ENCODE measurements at places on chromosomes 3 and 15. TPM values are rescaled to one million over a fixed set of nuclear protein-coding genes. Genes with fewer than 3 reads are reported as not detected.
A peak's percentile ranks its signal among the peaks of the same experiment; 100 is the strongest.

Gene TRH
- polyA plus RNA-seq = 0.28 TPM

Gene ZBBX
- polyA plus RNA-seq = 0.19 TPM

Gene SLC28A1
- polyA plus RNA-seq = 0.12 TPM

Gene IL17RE
- 1.4 TPM for polyA plus RNA-seq

Gene CKMT1B
- polyA plus RNA-seq = not detected

Gene DAZL
- polyA plus RNA-seq = 0.08 TPM

Gene GHRL
- 1.8 TPM for polyA plus RNA-seq

Gene FAN1
- polyA plus RNA-seq = 20.8 TPM

DNA sequence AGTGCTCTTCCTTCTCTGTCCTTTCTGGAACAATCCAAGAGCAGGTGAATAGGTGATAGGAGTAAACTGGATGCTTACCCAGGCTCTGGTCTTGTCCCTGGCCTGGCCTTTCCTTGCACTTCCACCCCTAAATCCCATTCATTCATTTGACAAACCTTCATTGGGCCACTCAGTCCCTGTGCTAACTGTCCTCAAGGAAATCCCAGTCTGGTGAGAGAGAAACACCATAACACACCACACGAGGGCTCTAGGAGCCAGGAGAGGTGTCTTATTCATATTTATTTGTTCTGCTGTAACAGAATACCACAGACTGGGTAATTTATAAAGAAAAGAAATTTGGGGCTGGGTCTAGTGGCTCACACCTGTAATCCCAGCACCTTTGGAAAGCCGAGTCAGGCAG lies 22.8 kb downstream of the EFCC1 start:
- no peak for DNase-seq

- no peak for DNase-seq
These were observed 386.8 kb upstream of the PLSCR5 start for GRCh38 chr3:146991907-146992306.

- no peak for DNase-seq
These were observed 65.5 kb downstream of the PLCL2 start for GRCh38 chr3:16950282-16950681.

DNA sequence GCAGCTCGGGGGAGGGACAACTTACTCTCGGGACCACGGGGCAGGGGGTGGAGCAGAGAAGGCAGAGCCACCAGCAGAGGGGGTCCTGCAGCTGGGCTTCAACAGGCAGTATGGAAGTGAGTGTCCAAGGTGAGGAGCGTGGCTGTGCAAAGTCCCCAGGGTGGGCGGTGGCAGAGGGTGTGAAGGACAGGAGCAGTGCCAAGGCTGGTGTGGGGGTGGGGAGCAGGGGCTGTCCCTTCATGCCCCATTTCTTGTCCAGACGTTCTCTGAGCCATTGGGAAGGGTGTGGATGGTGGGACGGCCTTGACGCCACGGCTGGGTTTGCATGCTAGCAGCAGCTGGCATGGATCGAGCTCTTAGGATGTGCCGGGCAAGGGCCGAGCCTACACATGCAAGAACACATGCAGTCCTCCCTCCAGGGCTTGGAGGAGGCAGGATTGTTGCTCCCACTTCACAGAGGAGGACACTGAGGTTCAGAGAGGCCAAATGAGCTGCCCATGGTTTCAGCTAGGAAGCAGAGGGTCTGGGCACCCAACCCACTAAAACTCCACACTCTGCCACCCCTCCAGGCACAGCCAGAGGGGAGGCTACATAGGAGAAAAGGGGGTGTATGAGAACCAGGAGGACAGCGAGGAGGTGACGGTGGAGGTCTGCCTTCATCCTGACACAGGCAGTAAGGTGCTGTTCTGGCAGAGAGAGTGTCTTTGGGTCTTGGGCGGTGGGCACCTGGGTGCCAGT lies 93.6 kb downstream of the TBC1D2B start:
- no peak for DNase-seq

DNA sequence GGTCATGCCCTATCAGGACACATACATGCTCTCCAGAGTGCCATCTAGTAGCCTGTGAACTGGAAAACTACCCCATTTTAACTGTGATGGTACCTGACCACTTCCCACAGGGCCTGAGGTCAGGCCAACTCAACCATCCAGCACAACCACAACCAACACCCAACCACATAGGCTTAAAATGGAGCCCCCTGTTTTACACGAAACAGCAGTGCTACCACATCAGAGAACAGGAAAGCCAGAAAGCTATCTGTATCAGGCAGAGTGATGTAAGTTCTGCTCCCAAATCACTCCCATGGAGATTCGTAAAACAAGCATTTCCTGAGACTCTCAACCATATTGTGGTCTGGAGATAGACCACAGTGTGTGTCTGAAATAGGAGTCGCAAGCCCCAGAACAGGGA lies 1017.3 kb upstream of the EPHA6 start:
- no peak for DNase-seq

DNA sequence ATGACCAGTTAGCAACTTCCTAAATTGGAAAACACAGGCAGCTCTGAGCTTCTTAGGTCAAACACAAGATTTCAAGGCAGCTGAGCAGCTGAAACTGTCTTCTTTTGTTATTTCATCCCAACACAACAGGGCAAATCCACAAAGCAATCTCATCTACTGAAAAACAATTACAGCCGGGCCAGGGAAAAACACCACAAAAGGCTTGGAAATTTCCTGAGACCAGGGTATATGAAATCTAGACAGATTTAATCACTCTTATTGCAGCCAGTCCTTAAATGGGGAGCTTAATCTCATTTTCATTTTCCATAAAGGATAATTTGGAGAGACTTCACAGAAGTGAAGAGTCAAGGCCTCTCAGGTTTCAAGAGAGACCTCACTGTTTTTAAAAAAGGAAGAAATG lies 181.8 kb downstream of the SSR3 start:
- no peak for DNase-seq

DNA sequence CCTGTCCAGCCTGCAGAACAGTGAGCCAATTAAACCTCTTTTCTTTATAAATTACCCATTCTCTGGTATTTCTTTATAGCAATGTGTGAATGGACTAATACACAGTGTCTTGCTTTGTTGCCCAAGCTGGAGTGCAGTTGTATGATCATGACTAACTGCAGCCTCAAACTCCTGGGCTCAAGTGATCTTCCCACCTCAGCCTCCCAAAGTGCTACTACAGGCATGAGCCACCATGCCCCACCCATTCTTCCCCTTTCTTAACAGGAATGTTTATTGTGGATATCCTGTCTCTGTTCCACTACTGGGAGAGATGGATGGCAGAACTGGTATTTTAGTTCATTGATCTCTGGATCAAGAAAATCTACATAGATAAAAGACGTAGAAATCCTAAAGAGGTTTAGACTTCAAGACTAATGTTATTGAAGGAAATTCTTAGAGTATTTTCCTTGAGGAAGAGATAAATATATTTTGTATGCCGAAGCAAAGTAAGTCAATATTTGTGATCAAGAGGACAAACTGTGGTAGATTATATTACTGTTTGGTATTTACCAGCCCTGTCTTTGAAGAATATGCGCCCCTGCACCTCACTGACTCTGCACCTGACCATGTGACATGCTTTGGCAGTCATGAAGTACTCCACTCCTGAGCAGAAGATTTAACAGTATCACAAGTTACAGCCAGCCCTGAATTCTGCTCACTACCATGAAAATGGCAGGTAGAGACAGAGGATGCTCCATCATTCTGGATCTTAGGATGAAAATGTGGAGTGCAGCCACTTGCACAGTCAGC lies 42.9 kb downstream of the UACA start:
- DNase-seq = no peak

DNA sequence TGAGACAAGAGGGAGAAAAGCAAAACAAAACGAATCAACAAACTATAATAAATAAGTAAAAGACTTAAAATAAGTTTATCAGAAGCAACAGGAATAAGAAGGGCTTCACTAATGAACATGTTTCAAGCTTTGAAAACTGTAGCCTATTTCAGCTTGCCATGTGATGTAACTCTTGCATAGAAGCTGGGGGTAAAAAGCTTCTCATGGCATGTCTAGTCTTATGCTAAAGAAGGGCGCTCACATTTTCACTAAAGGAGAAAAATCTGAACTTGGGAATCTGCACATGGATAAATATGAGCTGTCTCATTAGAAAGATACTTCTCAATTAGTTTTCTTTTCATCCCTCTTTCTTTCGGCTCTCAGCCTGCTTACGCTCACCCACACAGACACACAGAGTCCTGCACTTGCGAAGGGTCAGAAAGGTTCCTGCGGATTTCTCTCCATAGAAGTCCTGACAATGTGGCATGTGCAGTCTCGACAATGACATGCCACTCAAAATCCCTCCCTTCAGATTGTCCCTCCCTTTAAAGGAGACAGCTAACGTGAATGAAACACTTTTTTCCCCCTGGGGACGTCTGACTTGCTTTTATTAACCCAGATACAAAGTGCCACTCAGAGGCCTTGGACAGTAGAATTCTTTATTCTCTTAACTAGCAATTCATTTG lies 568.9 kb upstream of the NR2F2 start:
- no peak for DNase-seq

DNA sequence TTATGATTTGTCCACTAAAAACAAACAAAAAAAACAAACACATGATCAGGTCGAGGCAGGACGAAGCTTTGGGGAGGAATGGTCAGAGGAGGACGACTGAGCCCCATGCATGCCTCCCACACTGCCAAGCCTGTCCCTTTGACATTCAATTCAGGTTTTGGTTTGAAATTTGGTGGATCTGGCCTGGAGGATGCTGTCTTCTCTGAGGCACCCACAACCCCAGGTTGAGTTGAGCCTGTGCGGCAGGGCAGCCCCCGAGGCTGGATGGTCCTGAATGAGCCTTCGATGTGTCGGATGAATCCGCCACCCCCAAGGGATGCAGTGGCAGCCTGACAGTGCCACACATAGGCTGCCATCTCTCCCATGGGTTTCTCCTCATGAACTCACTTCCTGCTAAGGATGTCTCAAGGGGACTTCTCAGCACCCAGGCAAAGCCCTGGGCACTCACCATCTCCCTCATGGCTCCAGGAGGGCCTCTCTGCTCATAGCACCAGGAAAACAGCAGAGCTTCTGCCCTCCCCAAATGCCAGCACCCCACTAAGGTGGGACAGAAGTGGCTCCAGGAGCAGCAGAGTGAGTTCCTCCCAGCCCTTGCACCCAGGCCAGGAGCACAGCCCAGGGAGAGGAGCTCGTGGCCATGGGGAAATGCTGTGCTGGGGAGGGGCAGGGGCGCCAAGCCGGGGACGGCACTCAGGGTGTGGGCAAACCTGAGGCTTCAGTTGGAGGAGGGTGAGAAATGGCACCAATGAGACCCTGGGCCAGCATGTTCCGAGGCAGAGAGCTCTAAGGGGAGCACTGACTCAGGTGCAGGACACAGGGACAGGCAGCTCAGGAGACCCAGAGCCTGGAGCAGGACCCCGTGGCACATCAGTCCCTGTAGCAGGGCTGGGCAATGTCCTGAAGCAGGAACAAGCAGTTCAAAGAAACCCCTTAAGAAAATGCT lies 18.5 kb downstream of the PRR23E start:
- no peak for DNase-seq

DNA sequence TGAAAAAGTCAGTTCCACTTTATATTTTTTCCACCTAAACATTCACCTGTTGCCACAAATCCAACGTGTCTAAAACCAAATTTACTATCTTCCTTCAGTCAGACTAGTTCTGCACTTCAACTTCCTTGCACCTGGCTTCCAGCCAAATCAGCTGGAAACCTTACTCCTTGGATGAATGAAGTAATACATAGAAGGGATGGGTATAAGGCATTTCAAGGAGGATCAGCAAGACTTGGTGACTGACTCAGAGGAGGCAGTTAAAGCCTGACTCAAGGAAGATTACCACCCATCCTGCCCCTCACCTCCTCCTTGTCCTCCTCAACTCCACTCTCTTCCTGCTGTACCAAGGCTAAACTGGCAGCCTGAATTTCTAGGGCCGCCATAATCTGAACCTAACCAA lies 37.1 kb downstream of the QTRT2 start:
- peak; percentile 22 for DNase-seq

GRCh38 chr3:56801662-56802377 lies at the start of gene ARHGEF3:
ARHGEF3 (minus strand) TSS chr3:56801949; CDS start chr3:56801798, 151 bp downstream.
- peak; percentile 70 for DNase-seq

GRCh38 chr3:39808467-39809180 lies 785 bp upstream of the MYRIP start:
- peak; percentile 25 for DNase-seq

DNA sequence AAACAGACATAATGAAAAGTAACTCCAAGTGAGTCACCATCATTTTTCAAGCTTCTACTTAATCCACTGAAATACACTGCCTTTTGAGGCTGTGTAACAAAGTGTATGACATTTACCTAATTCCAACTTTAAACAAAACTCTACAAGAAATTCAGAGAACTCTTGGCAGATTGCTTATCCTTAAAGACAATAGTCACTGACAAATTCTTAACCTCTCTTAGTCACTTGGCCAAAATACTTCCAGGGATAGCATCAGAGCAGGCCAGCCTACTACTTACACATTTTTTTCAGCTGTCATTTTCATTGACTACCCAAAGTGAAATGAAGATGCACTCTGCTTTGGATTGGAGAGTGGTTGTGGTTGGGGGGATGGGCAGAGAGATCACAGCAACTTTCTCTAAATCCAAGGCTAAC lies 3.6 kb downstream of the WWTR1 start:
- DNase-seq = no peak

DNA sequence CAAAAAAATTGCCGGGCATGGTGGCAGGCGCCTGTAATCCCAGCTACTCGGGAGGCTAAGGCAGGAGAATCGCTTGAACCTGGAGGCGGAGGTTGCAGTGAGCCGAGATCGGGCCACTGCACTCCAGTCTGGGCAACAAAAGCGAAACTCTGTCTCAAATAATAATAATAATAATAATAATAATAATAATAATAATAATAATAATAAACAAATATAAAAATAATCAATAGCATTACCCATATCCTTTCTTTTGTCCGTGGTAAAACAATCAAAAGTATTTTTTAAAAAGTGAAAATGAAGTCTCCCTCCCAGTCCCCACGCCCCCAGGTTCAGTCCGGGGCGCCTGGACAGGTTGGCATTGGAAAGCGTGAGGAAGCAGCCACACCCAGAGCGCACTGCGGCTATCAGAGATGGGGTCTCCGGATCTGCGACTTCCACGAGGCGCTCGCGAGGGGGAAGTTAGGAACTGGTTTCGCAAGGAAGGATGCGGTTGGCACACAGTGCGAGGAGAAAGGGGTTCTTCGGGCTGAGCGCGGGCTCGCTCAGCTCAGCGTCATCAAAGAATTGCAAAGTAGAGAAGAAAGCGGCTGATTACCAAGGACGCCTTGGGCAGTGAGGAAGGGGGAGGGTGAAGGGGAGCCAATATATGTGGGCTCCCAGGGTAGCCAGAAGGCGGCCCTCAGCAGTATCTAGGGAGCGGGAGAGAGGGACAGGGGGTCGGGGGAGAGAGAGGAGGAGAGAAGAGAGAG lies 69.5 kb upstream of the EPHB3 start:
- DNase-seq = no peak

DNA sequence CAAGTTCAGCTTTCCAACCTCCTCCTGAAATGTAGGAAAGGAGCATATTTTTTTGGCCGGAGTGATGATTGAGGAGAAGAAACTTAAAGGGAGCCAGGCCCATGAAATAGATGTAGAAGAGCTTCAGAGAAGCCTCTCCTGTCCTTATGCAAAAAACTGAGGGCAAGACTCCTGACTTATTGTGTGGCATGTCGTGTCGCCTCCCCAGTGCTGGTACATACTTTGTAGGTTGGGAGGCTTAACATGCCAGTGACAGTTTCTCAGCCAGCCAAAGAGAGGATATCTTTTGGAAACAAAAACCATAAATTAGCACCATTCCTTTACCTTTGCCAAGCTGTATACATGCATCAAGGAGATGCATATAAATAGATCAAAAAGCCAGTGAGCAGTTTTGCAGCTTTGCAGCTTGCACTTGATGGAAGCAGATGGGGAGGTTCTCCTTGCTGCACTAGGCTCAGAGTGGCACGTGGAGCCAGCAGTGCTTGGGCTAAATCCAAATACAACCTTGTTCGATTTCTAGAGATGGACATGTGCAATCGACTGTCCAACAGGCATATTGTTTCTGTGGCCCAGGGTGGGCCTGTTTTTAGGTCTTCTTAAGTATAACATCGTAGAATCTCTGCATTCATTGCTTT lies 10.2 kb downstream of the SLCO3A1 start:
- DNase-seq = no peak
